HFF-Myc (cell line): ENCODE measurements at places on chromosomes 13 and 19.

DNA sequence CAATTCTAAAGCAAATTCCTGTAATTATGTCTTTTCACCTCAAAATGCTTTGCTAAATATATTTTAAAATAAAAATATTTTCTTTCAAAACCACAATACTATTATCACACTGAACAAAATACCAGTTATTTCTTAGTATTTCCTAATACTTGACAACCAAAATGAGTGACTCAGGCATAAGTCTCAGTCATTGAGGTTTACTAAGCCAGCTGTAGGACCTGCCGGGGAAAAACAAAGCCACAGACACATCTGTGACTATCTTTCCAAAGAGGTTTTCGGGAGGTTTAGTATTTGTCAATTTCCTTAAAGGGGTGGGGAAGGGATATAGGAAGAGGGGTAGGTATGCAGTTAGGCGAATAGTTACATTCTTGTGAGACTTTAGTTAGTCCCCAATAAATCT, 3.2 kb upstream of the ZNF235 start:
- DNase-seq: no peak

DNA sequence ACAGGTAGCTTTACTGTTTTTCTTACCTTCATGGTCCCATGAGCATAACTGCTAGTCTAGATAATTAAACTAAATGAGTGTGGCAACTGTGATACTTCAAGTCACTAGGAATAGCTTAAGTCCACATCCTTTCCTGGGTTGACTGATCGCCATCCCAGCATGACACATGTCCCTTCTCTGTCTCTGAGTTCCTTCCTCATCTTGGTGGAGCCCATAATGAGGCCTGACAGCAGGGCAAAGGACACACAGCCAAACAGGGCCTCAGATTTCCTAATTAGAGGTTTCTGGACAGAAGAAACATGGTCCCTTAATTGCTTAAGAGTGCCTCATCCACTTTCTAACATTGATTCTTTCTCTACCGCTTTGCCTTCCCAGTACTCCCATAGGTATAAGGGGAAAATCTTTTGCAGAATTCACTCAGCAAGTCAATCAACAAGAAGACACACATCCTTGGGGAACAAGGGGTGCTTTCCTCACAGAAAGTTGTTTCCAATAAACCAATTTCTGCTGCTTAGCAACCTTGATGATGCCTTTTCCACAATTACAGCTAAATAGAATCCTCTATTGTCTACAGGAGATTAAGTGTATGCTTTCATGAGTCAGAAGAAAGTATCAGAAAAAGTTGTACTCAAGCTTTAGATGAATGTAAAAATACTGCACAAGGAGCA, 208.3 kb upstream of the SERP2 start:
- no peak for DNase-seq

DNA sequence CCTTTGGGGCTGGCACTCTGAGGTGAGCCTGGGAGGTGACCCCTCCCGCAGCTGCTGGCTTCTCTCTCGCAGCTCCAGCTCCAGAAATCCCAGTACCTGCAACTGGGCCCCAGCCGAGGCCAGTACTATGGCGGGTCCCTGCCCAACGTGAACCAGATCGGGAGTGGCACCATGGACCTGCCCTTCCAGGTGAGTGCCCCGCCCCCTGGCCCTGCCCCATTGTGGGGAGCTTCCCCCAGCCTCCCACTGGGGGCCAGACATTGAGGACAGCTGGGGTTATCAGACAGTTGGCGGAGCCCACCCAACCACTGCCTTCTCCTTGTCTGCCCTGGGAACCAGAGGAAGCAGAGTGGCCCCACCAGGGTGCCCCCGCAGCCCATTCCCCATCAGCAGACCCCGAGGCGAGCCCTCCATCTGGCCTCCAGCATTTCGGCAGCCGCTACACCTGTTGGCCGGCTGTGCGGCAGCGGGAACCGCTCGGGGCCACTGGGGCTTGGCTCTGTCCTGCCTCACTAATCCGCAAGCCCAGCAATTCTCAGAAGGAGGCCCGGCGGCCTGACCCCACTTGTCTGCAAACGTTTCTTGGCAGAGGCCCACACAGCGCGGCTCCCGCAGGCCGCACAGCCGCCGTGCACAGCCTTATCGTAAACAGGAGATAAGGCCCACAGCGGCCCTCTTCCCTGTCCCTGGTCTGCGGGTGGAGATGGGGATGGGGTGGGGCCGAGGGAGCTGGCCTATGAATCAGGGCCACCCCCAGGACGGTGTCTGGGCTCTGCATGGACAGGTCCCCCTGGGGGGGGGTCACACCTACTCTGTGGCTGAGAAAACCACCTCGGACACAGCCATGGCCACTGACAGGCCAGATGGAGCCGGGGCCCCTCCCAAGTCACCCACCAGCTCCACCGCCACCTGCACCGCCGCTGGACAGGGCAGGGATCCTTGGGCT, 48.0 kb downstream of the COMP start:
- no peak for DNase-seq

GRCh38 chr13:65605396-65605795, 1624.7 kb downstream of the PCDH9 start:
- DNase-seq: no peak

- DNase-seq: no peak
Observed at GRCh38 chr13:107277911-107278310, 710.0 kb upstream of the ARGLU1 start.
